Chondrocyte (in vitro differentiated cells): ENCODE measurements at places on chromosomes 6 and 20.

GRCh38 chr6:119065382-119065781, 13.1 kb downstream of the FAM184A start:
- DNase-seq = no peak

DNA sequence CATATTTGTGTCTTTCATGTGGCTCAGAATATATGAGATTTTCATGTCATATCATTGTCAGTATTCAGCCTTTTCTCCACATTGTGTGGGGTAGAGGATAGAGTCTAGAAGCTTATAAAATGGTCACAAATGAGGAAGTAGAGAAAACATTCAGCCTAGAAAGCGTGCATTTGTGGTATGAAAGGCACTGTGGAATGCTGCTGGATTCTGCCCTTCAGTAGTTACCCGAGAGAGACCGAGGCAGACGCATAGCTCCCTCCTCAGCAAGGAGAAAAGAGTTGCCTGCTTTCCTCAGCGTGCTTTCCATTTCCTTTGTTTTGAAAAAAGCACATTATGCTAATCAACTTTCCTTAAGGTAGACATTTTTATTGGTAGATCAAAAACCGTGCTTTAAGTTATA, 28.7 kb downstream of the MYB start:
- DNase-seq = no peak

- peak; percentile 65 for DNase-seq
Observed at GRCh38 chr6:43122146-43122545, 46.0 kb downstream of the PTK7 start.

- DNase-seq = no peak
Observed at GRCh38 chr20:37417617-37418467, 71.9 kb downstream of the SRC start.

DNA sequence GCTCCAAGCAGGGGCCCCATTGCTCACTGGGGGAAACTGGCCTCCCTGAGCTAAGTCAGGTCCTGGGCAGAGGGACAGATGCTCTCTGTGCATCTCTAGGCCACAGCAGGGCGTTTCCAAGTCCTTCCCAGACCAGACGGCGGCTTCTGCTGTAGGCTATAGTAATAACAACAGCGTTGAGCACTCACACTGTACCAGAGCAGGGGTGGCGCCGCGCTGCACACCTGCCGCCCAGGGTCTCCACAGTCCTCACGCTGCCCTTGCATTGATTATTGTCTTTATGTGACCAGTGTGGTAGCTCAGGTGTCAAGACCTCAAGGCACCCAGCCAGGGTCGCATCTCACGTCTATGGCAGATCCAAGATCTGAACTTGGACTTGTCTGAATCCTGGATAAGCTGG, 14.9 kb upstream of the CCN5 start:
- DNase-seq = no peak

DNA sequence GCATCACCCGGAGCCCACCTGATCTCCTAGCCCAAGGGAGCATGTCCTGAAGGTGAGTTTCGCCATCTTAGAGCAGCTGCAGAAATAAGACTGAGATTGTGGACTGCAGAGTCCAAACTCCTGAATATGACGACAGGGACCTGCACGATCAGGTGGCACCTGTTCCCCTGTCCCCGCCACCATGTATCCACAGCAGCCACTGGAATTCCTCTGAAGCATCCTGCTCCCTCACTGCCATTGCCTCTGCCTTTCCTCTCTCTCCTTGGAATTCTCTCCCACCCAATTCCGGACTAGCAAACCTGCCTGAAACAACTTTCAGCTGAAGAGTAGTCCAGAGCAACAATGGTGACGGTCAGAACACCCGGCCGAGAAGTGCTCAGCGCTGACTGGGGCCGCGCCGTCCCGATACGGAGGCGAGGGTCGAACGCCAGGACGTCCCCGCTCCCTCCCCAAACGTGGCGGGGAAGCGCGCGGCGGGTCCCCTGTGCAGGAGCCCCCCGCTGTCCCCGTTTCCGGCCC, 694 bp upstream of the FAM120B start:
- DNase-seq = no peak
